ENCODE measurements at places on chromosomes 5 and 9.

- DNase-seq, result no peak
Measured at GRCh38 chr5:142117579-142118151, 9.1 kb downstream of the NDFIP1 start.

DNA sequence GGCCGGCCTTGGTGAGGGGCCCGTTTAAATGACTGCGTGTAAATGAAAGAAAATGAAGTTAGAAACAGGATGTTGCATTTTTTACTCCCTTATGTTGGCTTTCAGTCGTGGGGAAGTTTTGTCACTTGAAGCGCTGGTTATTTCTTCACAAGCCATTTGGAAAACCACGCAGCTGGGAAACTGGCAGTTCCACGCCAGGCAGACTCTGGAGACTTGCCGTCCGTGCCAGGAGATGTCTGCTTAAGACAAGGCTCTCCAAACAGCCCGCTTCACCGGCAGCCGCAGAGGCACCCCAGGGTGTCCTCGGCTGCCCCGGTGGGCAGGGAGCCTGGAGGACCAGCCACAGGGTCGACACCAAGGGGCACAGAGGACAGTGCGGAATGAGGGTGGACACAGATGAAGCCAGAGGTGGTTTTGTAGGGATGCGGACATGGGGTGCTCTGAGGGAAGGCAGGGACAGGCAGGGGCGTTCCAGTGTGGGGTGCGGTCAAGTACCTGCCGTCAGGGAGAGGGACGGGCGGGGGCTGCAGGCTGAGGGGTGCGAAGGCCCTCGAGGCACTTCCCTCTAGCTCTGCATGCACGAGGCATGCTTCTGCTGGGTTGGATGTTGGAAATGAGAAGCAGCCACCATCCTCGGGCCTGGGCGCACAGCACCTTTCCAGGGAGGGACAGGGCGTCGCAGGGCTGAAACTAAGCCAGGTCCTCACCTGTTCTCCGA is 11.1 kb upstream of the AJM1 start:
- no peak for DNase-seq

DNA sequence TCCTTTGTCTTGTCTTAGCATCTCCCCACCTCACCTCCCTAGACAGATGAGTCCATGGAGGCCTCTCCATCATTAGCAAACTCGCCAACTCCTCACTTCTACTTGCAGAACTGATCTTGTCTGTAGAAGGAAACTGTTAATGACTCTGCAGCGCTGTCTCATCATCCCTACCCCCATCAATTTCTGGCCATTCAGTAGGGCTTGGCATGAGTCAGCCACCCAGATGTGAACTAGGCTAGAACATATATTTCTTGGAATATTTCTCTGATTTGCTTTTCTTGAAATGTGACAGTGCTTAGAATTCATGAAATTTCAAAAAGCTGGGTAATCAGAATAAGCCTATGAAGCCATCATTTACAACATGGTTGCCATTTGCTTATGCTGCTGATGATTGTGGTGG is 1125.0 kb upstream of the DMAC1 start:
- DNase-seq, result no peak

DNA sequence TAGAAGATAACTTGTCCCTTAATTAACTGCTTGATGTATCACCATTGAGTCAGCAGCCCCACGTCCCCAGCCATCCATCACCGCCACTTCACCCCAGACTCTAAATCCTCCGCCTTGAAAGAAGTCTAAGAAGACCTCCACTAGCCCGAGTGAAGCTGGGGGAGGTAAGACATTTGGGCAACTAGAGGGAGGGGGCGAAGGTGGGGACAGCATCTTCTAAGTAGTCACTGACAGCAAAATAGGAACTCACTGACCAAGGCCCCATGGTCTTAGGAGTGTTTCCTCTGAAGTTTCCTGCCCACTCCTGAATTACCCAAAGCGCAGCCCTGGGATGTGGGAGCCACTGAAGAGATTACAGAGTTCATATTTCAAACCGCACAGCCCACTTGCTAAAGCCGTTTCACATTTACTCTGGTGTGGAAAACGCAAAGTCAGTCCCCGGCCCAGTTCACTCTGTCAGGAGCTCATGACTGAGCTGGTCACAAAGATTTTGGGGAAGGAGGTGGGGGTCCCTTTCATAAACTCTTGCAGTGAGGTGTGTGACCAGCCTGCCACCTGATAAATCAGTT is 107.4 kb downstream of the LHFPL2 start:
- DNase-seq, result no peak

- DNase-seq, result peak; percentile 14
Measured at GRCh38 chr9:120655005-120655622, 59.2 kb downstream of the MEGF9 start.
